ENCODE measurements at places on chromosomes 5 and 9. TPM values are rescaled to one million over a fixed set of nuclear protein-coding genes. Genes with fewer than 3 reads are reported as not detected.

- no peak for DNase-seq
Observed at GRCh38 chr5:584216-584615, 27.9 kb upstream of the CEP72 start.

DNA sequence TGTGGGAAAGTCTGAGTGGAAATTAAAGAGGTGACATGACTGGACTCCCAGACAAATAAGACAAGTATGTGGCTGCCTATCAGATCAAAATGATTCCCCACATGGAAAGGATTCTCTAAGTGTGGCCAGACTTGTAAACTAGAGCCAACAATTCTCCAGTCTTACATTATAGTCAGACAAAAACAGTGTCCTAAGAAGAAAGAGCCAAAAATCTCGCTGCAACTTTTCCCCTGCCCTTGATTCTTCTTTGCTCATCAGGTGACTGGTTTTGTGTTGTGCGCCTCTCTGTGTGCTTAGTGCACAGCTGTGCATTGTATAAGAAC lies 164.2 kb upstream of the TARS1 start:
- DNase-seq, result no peak

Gene SOX30
- total RNA-seq, result 0.17 TPM

GRCh38 chr5:86780018-86780417 lies 162.3 kb downstream of the COX7C start:
- DNase-seq, result no peak

DNA sequence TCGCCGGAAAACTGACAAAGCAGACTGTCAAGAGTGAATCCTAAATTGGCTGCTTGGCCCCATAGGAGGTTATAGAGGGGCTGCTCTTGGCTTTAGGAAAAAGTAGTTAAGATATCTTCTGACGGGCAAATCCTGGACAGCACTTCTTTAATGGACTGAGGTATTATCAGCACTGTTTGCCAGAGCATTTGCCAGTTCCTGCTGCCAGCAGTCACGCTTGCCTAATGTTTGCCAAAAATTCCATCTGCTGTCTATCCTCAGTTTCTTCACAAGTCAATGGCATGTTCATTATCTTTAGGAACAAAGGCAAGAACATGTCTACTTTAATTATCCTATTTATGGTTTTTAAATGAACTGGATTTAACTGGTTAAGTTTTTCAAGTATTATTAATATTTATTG lies 25.8 kb upstream of the SREK1 start:
- no peak for DNase-seq

DNA sequence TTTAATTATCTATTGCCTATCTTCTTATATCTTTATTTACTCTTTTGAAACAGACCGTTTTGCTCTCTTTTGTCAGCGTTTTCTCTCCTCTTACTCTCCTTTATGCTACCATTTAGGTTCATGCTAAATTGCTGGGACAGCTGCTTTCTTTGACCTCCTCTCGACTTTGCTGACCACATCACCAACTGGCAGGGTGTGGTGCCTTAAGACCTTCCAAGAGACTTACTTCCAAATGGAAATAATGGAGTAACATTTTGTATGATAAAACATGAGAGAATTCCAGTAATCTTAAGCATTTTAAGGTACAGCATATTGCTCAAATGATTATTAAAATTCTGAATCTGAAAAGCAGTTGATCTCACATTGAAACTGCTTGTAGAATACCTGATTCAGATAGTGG lies 71.5 kb upstream of the MEF2C start:
- no peak for DNase-seq

DNA sequence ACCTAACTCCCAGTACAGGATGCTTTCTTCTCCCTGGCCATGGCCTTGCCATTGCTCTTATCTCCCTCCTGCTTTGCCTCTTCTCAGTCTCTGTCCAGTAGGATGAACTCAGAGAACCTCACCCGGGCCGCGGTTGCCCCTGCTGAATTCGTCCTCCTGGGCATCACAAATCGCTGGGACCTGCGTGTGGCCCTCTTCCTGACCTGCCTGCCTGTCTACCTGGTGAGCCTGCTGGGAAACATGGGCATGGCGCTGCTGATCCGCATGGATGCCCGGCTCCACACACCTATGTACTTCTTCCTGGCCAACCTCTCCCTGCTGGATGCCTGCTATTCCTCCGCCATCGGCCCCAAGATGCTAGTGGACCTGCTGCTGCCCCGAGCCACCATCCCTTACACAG lies at the start of gene OR5C1:
Gene OR5C1, plus strand, starts transcription at position 103 of the 400 bp plus-strand sequence. Its CDS starts 0 bp downstream, at position 103.
- no peak for DNase-seq

Gene RANBP3L
- under 0.01 TPM for total RNA-seq

Gene IFNK
- total RNA-seq, result not detected

GRCh38 chr5:56433039-56433617 lies 200.0 kb upstream of the ANKRD55 start:
- no peak for DNase-seq

DNA sequence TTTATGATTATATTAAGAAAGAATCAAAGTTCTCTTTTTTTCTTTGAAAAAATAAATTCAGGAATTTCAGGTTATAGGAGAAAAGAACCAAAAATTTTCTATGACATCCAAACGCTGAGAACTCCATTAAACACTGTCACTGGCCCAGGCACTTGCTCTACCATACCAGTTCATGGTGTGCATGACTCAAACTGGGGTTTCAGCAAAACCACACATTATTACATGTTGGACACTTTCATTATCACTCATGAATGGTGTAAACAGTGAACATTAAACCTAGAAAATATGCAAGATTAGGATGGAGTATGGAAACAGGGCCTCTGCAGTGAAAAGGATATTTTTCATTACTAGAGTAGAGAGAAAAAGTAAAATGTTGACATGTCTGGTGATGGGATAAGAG lies 369.9 kb upstream of the FAM174A start:
- no peak for DNase-seq

GRCh38 chr5:124342027-124342471 lies 404.4 kb downstream of the ZNF608 start:
- DNase-seq, result peak; percentile 74

Gene CDH9
- not detected for total RNA-seq

Gene CNTRL
- 6.2 TPM for total RNA-seq

GRCh38 chr9:107251756-107252322 lies 31.2 kb upstream of the RAD23B start:
- DNase-seq, result peak; percentile 45

GRCh38 chr9:116842658-116843057 lies 155.6 kb downstream of the TRIM32 start:
- DNase-seq, result no peak

- no peak for DNase-seq
Observed at GRCh38 chr9:14830057-14830456, 80.2 kb downstream of the FREM1 start.

DNA sequence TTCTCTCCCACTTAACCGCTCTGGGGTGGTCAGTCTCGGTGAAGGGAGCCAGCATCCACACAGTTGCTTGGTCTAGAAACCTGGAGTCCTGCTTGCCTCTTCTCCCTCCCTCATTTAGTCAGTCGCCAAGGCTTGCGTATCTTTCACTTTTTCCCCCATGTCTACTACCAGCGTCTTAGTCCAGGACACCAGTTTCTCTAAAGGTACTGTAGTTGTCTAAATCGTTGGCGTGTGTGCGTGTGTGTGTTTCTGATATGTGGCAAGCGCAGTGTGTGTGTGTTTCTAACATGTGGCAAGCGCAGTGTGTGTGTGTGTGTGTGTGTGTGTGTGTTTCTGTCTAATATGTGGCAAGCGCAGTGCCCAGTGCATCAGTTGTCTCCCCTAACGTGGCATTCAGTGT lies 641 bp downstream of the ATP6V1G1 start:
- DNase-seq, result no peak

Gene PPP3R2
- not detected for total RNA-seq

Gene CCDC112
- 12.2 TPM for total RNA-seq

DNA sequence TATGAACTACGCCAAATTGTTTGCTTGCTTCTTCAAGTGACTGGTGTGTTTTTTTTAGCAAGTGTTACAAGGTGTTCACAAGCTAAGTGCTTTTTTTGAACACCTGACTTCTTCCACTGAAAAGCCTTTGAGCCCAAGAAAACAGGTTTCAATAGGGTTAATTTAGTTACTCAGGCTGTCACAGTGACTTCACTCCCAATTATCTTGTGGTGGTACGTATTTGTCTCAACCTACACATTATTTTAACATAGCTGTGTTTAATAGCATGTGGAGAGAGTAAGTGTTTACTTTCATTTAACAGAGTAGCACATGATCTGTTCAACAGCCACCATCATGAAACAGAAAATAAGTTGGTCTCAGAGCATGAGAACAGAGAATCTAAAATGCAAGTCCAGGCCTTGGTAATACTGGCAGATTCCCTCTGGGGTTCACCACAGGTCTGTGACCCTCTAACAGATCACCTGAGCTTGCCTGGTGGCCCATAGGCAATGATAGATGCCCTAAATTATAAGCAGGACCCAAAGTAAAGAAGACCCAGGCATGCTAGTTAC lies 267.7 kb upstream of the SMARCA2 start:
- no peak for DNase-seq

GRCh38 chr5:95936812-95937397 lies 24.7 kb downstream of the ELL2 start:
- no peak for DNase-seq

GRCh38 chr5:42876375-42876844 lies 64.7 kb upstream of the SELENOP start:
- no peak for DNase-seq

- DNase-seq, result no peak
Observed at GRCh38 chr5:14794583-14795230, 76.9 kb downstream of the ANKH start.

Gene IL9
- total RNA-seq, result not detected

DNA sequence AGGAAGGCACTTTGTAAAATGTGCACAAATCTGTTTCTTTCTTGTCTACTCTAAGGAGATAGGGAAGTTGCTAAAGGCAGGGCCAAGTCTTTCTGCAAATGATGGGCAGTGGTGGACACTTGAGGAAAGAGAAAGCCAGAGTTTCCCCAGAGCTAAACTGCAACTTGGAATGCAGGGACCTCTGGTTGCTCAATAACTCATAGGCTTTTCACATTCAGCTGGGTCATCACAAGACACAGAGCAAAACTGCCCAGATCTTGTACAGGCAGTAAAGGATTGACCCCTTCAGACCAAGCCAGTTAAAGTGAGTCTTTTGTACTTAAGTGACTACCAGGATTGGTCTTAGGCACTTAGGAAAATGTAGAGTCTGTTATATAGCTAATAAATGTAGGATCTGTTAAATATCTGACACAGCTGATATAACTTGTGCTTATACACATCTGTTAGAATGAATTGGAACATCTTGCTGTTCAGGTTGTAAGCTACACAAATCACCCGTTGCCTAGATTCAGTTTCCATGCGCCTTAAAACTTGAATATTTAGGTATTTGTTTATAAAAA lies 13.5 kb upstream of the AGXT2 start:
- peak; percentile 79 for DNase-seq

DNA sequence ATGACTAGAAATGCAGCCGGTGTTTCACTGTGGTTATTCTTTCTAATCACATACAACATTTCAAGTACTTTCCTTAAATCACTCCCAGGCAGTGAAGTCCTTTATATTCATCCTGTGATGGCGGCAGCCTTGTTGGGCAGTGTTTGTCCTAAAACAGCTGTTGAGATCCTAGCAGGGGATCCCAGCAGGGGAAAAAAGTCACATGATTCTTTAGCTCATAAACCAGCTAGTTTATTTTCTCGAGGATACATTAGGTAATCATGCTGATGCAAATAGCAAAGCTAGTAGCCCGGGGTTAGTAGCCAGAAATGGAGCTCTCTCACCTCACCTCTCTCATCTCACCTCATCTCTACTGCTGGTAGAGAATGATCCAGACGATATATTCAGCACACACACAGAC lies 70.5 kb downstream of the FOXD1 start:
- DNase-seq, result peak; percentile 52

- no peak for DNase-seq
Observed at GRCh38 chr9:77896938-77897667, 134.5 kb downstream of the GNAQ start.

Gene KIAA1958
- 21.8 TPM for total RNA-seq

Gene SLC1A1
- total RNA-seq, result 39.5 TPM

GRCh38 chr5:57302643-57303042 lies 128.8 kb downstream of the GPBP1 start:
- peak; percentile 64 for DNase-seq

- DNase-seq, result no peak
Observed at GRCh38 chr9:96505316-96505991, 55.5 kb downstream of the HABP4 start.

GRCh38 chr5:91983869-91984268 lies 600.8 kb upstream of the ARRDC3 start:
- DNase-seq, result no peak

Gene PROB1
- 0.52 TPM for total RNA-seq

- peak; percentile 56 for DNase-seq
Observed at GRCh38 chr5:23820765-23821471, 313.5 kb downstream of the PRDM9 start.

DNA sequence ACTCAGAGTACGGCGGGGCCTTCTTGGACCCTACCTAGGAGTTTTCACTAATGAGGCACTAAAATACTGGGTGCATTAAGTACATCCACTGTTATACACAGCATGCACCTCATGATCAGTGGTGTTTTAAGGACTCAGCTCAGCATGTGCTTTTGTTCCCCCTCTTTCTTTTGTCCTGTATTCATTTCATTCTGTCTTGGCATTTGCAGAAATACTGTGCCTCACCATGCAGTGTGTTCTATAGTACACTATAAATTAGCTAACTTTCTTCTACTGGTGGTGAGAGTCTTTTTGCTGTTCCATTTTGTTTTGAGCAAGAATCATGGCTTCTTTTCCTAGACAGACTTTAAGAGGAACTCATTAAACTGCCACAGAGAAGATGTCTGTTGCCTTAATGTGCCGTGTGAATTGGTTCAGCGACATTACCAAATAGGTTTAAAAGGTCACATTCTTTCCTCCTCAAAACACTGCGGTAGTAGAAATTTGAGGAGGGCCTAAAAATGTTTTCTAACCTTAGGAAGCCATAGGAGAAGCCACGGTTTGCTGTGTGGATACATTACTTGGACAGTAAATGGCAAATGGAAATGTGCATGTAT lies 276.6 kb downstream of the MAST4 start:
- peak; percentile 20 for DNase-seq

Gene SPINK1
- 0.40 TPM for total RNA-seq

DNA sequence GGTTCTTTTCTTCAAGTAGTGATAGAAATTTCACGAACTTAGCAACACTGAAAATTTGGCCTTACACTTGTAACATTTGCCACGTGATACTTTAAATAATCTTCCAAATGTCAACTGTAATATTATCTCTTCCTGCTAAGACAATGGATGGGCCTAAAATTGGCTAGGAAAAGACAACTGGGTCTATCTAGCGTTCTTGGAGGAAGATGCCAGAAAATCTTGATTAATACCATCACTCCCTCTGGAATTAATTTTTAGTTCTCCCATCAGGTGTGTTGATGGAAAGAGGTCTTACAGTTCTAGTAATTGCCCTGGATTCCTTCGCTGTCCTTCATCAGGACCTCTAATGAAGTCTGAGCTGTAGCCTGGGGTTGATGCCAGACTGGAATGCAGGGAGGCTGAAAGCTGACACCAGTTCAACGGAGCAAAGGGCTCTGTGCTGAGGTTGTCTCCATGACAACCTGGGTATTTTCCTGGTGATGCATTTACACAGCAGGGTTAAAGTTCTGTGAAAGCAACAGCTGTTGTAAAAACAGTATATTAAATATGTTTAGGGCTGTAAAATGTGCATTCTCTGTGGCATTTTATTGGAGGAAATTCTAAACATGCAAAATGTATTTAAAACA lies 92.3 kb downstream of the GAS1 start:
- DNase-seq, result peak; percentile 91

Gene FOXD4L3
- not detected for total RNA-seq

- DNase-seq, result peak; percentile 56
Observed at GRCh38 chr9:5578698-5579085, 50.2 kb upstream of the RIC1 start.
